ENCODE measurements at places on chromosomes 12 and 14.
A peak's percentile ranks its signal among the peaks of the same experiment; 100 is the strongest.

DNA sequence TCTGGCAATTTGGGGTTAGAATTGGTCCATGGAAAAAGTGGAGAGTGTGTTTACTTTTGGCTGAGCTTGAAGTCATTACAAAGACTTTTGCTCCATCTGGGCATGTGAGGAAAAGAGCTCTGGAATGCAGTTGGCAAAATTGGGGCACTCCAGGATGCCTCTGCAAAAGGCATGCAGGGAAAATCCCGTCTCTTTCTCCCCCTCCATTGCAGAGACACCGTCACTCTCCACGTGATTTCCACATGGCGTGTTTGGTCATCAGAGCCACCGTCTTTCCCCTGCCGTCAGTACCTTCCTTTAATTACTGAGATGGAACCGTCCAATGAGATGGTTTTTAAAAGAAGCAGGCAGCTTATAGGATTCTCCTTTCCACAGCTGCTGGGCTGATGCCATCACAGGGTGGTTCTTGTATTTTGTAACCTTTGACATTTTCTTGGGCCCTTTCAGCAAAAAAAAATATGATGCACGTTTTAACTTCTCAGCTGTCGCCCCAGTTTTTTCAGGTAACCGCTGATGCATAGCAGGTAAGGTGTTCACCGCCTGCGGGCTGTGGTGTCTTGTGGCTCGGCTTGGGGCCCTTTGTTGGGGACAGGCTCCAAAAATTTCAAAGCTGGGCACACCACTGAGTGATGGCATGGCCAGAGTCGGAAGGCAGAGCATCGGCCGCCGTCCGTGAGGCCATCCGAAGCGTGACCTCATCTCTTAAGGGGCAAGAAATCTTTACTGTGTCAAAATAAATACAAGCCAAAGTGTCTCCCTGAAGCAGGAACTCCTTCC lies 68.4 kb downstream of the CACNA1C start:
- DNase-seq: no peak

- DNase-seq: no peak
Measured at GRCh38 chr12:130552483-130552996, 163.6 kb downstream of the RIMBP2 start.

DNA sequence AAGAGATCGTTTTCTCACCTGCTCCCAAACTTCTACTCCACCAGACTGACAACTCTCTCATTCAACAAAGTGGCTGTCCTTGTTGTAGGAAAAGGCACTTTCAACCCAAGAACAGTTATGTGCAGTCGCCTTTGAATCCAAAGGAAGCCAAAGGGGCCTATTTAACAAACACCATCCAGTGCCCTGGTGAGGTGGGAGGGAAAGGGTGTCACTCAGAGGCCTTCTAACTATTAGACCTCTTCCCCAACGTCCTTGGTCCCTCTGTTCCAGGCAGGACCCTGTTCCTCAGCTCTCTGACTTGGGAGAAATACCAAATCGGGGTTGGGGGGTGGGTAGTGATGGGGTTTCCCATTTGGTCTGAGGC lies 3.2 kb downstream of the SIX4 start:
- DNase-seq: no peak

DNA sequence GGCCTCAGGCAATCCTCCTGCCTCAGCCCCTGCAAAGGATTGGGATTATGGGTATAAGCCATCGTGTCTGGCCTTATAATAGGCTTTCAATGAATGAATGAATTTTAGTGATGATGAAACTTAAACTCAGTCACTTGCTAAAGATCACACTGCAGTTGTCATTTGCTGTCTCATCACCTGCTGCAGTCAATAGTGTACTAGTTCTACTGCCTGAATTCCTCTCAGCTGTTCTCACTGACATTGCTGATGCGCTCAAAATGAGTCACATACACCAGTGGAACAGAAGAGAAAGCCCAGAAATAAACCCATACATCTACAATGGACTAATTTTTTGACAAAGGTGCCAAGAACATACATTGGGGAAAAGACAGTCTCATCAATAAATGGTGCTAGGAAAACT lies 5.6 kb upstream of the SYNJ2BP start:
- DNase-seq: no peak

DNA sequence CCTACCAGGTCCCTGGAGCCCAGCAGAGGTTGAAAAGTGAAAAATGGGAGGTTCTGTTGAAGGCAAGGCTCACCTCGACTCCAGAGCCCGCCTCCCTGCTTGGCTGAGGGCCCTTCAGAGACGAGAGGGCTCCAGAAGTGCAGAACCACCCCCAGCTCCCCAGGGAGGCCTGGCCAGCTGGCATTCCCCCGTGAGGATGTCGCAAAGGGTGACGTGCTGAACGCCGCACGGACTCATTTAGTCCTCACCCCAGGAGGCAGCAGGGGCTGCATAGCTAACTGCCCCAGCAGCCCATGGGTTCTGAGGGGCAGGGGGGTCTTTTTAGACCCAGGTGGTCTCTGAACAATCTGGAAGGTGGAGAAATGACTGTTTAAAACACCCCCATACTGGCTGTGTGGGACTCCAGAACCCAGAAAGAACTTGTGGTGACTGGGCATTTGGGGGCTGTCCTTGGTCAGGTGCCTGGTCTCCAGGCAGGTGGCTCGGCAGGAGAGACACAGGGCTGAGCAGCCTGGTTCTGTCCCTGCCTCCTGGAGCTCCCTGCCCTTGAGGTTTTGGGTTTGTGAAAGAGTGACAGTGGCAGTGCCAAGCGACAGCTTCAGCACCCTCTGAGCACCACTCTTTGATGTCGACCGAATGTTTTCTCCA lies 32.0 kb downstream of the ANAPC7 start:
- DNase-seq: no peak

- DNase-seq: peak; percentile 77
Measured at GRCh38 chr12:92398565-92399309, 253.1 kb upstream of the BTG1 start.

DNA sequence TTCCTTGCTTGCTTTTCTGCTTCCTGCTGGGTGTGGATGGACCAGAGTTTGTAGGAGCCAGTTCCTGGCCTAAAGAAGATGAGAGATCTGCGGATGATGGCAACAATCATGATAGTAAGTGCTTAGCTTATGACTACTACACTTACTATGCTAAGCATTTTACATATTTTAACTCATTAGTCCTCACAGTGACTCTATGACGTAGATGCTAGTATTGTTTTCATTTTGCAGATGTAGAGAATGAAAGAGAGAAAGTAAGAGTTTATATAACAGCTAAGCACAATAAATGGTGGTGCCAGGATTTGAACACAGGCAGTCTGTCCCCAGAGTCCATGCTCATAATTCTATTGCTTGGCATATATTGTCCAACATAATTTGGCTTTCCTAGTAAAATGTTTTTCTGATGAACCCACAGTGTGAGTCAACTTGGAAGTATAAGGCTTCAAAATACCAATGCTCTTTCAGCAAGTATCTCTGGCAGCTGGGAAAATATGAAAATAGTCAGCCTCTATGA lies 363.2 kb upstream of the DDHD1 start:
- no peak for DNase-seq

GRCh38 chr12:43289426-43289801 lies 262.6 kb downstream of the ADAMTS20 start:
- DNase-seq: no peak

DNA sequence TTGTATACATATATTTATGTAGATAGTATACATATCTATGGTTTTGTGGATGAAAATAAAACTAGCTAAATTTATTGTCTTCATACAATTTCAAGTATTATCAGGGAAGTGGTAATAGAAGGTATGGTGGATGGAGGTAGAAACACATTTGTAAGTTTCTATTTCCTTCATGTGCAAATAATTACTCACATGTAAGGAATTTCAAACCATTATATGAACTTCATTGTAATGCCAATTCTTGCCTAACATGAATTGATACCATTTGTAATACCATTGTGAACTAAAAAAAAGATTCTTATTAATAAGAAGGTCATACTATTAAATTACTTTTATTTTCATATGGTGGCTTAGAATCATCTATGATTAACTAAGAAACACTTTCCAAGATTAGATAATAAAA lies 20.1 kb upstream of the PPFIA2 start:
- DNase-seq: no peak

DNA sequence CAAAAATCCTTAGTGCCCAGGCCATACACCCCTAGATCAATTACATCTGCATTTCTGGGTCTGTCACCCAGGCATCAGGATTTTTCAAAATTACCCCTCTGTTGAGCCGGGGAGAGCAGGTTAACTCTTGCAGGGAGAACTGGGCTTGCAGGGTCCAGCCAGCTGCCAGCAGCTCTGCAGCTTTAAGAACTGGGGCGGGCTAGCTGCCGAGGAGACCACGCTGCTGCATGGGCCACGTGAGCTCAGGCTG lies at the start of gene DGLUCY:
DGLUCY (plus strand) TSS at position 245 of the 250 bp plus-strand sequence. CDS start 46,222 bp downstream, outside the sequence.
- no peak for DNase-seq

DNA sequence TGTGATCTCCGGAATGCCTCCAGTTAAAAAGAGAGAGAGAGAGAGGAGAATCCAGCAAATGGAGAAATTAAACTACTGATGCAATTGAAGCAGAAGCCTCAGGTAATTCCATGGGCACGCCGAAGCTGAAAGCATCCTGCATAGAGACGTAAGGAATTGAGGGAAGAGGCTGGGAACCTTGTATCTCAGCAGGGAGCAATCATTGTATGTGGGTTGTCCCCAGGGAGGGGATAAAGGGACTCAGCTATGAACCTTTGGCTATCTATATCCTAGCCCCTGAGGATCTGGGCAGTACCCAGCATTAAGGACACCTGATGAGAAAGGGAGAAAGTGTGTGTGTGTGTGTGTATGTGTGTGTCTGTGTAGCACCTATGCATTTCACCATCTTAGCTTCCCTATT lies 95.8 kb upstream of the ATXN7L3B start:
- no peak for DNase-seq

DNA sequence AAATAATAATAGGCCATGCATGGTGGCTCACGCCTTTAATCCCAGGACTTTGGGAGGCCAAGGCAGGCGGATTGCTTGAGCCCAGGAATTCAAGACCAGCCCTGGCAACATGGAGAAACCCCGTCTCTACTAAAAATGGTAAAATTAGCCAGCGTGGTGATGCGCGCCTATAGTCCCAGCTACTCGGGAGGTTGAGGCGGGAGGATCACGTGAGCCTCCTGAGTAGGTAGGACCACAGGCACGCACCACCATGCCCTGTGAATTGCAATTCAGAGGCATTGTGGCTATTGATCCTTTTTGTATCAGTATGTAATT lies 2.3 kb downstream of the ARHGDIB start:
- DNase-seq: no peak

DNA sequence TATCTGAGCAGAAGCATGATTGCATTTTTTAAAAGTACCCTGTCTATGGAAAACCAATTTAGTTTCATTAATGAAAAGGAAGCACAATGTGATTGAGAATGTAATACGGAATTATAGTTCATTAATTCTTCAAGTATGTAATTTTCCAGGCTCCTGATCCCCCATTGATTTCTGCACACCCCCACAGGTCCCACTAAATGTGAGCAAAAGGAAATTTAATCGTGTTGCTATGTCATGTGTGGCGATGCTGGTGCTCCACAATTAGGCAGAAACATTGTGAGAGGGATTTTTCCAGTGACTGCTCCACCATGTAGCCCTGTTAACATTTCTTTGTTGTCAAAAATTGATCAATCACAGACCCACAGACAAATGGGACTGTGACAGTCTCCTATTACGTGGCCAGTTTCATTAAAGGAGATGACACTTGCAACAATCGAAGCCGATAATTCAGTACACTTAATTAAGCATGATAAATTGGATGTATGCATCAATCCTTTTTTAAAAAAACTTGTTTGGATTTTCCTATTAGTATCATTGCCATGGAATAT lies 306.0 kb downstream of the NELL2 start:
- no peak for DNase-seq

GRCh38 chr12:7907009-7907408 lies 29.0 kb downstream of the SLC2A3 start:
- no peak for DNase-seq

GRCh38 chr14:31419967-31420318 lies 407 bp downstream of the HEATR5A start:
- DNase-seq: no peak

DNA sequence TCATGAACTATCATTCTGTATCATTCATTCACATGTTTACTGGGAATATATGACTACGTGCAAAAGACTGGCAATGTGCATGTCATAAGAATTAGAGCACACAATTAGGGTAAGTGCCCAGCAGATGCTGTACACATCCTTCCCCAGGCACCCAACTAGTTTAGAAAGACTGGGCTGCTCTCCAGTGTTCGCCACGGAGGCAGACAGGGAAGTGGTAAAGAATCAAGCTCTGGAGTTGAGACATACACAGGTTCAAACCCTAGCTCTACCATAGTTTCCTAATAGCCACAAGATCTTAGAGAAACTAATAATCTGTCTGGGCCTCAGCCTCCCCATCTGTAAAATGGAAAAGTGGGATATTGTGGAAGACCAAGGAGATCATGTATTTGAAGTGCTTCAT lies 6.8 kb downstream of the TMCC3 start:
- DNase-seq: no peak
